ENCODE measurements at places on chromosomes 13 and 19.

- DNase-seq = peak; percentile 31
Observed at GRCh38 chr13:110218581-110219201, 88.3 kb downstream of the COL4A1 start.

- no peak for DNase-seq
Observed at GRCh38 chr19:18176367-18177310, 3.0 kb downstream of the IFI30 start.

GRCh38 chr13:29801102-29801501, 49.3 kb downstream of the UBL3 start:
- DNase-seq = no peak

GRCh38 chr13:27508802-27509201, 58.4 kb upstream of the MTIF3 start:
- DNase-seq = no peak

GRCh38 chr19:40685563-40685962, 4.9 kb downstream of the NUMBL start:
- DNase-seq = no peak

- no peak for DNase-seq
Observed at GRCh38 chr19:30222428-30222873, 149.7 kb upstream of the ZNF536 start.

DNA sequence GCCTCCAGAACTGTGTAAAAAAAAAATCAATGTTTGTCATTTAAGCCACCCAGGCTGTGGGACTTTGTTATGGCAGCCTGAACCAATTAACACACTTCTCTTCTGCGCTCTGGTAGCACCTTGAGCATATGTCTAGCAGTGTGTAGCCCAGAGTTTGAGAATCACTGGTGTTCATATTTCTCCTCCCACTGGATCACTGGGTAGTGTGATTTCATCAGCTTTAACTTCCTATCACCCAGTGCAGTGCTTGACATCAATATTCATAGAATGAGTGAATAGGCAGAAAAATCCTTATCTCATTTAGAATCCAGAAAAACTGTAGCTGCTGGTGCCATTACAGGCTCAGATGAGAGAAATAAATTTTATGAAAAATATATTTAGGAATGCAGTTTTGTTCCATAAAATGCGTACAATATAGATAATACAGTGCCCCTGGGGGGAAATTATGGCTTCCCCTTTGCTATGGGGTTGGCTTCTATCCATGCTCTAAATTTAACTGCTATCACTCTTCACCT, 30.7 kb upstream of the WASF3 start:
- DNase-seq = no peak

- no peak for DNase-seq
Observed at GRCh38 chr19:18450931-18451836, 13.3 kb upstream of the ISYNA1 start.

DNA sequence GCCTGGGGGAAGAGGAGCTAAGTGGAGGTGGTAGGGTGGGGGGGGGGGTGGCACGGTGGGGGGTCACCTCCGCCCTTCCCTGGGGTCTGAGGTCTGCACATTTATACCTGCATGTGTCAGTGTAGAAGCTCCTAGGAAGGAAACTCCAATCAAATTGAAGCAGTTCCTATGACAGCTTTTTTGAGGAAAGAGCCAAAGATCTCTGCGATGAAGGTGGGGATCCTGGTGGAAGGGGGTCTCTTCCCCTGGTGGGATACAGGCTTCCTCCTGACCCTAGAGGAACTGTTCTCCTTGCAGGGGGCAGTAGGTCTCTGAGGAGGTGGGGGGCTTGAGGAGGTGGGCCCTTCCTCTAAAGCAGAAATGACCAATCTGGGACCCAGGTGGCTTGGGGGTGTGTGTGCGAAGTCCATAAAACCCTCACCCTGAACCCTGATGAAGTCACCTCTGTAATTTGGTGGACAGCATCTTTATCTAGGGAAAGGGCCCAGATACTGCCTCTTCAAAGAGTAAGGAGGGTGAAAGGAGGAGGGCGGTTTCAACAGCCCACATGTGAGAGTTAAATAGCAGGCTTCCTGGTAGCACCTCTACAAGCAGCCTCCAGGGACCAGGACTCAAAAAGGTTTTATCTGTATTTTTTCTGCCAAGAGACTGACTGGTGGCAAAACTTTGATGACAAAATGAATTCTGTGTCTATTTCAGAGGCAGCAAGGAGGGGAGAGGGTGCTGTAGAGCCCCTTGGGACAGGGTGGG, 12.9 kb downstream of the RANBP3 start:
- no peak for DNase-seq

DNA sequence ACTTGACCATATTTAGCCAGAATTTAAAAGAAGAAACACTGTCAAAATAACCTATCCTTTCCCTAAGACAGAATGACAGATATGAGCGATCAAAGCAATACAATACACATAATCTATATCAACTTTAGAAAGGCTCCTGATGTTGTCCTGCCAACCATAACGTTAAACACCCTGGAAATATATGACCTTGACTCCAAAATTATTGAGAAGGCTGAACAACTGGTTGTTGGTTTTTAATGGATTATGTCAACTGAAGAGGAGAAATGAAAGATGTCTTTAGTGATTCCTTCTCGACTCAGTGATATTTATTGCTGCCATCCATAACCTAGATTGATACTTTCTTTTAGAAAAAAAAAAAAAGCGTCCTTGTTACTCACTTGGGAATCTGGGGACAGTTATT, 957.2 kb downstream of the SLITRK1 start:
- no peak for DNase-seq

DNA sequence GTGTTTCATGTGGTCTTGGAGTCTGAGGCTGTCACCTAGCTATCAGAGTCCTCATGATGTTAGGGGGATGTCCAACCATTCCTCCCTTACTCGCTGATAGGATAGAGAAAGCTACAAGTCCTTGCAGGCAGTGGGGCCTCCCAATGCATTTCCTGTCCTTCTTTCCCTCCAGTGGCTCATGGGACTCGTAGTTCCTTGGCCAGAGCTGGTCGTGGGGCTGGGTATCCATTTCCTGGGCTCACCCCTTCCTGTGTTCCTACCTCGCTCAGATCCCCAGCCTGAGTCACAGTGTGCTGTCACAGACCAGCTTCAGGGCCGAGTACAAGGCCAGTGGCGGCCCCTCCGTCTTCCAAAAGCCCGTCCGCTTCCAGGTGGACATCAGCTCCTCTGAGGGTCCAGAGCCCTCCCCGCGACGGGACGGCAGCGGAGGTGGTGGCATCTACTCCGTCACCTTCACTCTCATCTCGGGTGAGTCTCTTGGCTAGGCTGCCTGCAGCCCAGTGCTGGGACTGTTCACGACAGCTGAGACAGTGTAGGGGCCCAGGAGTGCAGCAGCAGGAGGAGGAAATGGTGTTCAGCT, 19.1 kb downstream of the TMEM150B start:
- no peak for DNase-seq

DNA sequence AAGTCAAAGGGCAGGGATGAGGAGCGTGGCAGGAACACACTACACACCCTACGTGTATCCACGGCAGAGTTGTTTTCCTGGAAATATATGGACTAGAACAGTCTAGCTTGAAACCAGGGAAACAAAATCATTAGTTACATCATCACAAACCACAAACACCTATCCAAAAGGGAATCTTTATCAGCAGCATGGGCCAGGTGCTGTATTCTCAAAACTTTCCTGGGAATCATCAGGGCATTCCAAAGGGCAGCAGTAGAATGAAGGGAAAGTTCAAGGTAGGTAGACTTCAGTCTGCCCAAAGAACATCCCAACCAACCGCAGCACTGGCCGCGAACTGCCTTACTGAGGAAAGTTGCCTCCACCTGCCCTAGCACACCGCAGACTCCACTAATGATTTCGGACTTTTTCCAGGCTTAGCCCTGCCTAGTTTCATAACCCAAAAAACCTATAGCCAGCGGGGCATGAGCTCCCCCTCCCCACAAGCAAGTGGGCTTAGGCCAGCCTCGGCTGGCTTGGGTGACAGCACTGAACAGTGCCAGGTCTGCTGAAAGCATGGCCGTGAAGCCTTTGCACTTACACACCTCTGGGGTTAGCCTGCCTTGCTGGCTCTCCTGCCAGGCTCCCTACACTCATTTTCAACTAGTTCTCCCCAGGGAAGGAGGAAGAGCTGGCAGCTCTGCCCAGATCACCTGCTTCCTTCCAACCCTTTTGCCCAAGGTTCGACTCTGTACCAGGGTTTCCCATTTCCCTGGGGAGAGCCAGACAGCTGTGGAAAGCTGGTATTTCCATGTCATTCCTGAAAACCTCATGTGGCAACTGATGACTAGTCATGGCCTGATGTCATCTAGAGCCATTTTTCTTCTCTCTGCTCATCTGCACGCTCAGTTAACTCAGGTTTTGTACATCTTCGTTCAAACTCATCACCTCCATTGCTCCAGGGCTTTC, 77.3 kb upstream of the UBAC2 start:
- DNase-seq = peak; percentile 1

GRCh38 chr19:7722231-7722651, 9.7 kb downstream of the CLEC4G start:
- no peak for DNase-seq

- no peak for DNase-seq
Observed at GRCh38 chr19:36009633-36010379, 1.2 kb upstream of the SYNE4 start.

GRCh38 chr13:45752510-45752909, 50.4 kb downstream of the CBY2 start:
- no peak for DNase-seq

DNA sequence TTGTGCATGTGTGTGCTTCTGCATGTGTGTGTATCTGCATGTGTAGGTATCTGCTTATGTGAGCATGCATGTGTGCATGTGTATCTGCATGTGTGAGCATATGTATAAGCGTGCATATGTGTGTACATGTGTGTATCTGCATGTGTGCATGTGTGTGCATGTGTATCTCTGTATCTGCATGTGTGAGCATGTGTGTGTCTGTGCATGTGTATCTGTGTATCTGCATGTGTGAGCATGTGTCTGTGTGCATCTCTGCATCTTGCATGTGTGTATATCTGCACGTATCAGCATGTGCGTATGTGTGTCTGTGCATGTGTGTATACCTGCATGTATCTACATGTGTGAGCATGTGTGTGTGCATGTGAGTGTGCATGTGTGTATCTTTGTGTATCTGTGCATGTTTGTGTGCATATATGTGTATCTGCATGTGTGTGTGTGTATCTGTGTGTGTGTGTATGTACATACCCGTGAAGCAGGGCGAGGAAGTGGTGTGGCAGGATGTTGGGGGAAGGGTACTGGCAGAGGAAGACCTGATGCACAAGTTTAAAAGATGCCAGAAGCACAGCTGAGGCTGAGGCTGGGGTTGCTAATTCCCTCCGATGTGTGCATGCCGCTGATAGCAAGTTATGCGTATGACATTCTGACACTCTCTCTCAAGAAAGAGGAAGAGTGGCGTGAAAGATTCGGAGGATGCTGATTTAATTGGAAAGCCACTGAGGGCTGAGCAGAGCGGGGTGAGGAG, 64.2 kb downstream of the TEX29 start:
- DNase-seq = no peak

- peak; percentile 13 for DNase-seq
Observed at GRCh38 chr19:13366529-13367143, 139.6 kb downstream of the CACNA1A start.

GRCh38 chr19:47096721-47097120, 16.9 kb downstream of the ZC3H4 start:
- no peak for DNase-seq

GRCh38 chr19:38032151-38032550, 125.1 kb downstream of the SIPA1L3 start:
- no peak for DNase-seq

- DNase-seq = no peak
Observed at GRCh38 chr13:103517066-103517767, 451.0 kb upstream of the SLC10A2 start.

- no peak for DNase-seq
Observed at GRCh38 chr13:38473305-38473704, 123.7 kb downstream of the UFM1 start.

DNA sequence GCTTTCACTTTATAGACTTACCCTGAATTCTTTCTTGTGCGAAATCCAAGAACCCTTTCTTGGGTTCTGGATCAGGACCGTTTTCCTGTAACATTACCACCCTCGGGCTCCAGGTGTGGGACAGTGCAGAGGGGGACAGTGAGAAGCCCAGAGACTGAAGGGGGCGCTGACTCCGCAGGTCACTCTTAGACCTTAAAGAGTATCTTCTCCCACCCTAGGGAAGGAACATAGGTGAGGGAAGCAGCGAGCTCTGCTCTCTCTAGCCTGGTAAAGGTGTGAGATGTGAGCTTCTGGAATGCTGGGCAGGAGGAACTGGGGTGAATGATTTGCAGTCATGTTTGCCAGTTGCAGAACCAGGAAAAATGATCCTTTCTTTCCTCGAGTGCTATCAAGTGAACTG, 80.8 kb upstream of the ZNF507 start:
- DNase-seq = no peak

GRCh38 chr13:66477816-66478215, 752.3 kb downstream of the PCDH9 start:
- no peak for DNase-seq

GRCh38 chr19:41298348-41298964, 11.5 kb upstream of the CCDC97 start:
- DNase-seq = peak; percentile 81

GRCh38 chr19:2361246-2362045, 1.4 kb downstream of the TMPRSS9 start:
- DNase-seq = no peak

GRCh38 chr19:55047951-55048350, 9.9 kb upstream of the GP6 start:
- no peak for DNase-seq

GRCh38 chr13:36919833-36920615, at the start of gene SMAD9:
Gene SMAD9, minus strand, starts transcription at chr13:36920238. Its CDS starts 40,549 bp downstream, at chr13:36879689.
- peak; percentile 69 for DNase-seq

GRCh38 chr13:68292601-68293000, 1062.5 kb upstream of the PCDH9 start:
- no peak for DNase-seq

DNA sequence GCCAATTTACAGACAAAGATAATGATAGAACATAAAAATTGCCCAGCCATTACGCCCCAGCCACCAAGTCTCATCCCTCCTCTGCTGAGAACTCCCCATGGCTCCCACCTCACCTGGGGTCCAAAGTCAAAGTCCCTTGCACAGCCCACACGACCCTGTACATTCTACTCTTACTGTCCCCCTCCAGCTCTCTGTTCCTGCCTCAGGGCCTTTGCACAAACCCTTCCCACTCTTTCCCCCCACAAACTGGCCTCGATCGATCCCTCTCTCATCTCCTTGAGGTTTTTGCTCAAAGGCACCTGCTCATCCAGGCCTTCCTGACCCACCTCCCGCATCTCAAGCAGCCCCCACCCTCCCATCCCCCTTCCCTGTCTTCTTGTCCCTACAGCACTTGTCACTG, 1.3 kb downstream of the DOCK6 start:
- no peak for DNase-seq

GRCh38 chr13:99439048-99439447, 62.2 kb upstream of the TM9SF2 start:
- no peak for DNase-seq

DNA sequence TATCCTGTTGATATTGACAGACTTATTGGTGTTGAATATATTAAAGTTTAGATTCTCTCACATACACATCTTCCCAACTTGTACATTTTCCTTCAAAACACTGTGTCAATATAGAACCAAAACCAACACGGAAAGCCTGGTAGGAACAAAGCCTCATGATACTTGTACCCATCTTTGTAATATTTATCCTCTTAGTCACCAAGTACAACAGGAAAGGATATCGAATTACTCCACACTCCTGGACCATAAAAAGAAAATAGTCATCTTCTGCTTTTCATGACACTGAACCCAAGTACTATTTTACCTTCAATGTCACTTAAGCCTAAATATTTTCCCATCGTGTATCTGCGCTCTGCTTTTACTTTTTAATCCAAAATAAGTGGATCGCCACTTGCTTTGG, 702.9 kb upstream of the PCDH9 start:
- DNase-seq = no peak

GRCh38 chr19:35990771-35991730, 3.9 kb upstream of the SDHAF1 start:
- no peak for DNase-seq

GRCh38 chr13:46181377-46181839, 569 bp downstream of the LCP1 start:
- no peak for DNase-seq
